ENCODE measurements at places on chromosomes 2 and 18. TPM values are rescaled to one million over a fixed set of nuclear protein-coding genes. Genes with fewer than 3 reads are reported as not detected.
A peak's percentile ranks its signal among the peaks of the same experiment; 100 is the strongest.

DNA sequence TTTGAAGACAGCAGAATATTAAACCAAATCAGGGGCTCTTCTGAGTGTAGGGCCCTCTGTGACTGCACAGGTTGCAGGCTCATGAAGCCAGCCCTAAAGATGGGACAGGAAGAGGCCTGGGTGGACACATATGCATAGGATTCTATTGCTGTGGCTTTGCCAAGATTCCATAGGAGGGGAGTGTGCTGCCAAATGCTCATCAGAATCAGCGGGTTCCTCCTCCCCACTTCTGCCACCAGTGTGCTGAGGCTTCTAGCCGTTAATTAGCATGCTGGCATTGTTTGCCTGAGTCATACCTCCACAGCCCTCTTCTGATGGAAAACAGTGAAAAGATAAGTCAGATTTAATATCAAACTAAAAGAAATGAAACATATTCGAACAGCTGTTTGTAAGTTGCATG lies 103.9 kb upstream of the TMEFF2 start:
- DNase-seq = no peak

DNA sequence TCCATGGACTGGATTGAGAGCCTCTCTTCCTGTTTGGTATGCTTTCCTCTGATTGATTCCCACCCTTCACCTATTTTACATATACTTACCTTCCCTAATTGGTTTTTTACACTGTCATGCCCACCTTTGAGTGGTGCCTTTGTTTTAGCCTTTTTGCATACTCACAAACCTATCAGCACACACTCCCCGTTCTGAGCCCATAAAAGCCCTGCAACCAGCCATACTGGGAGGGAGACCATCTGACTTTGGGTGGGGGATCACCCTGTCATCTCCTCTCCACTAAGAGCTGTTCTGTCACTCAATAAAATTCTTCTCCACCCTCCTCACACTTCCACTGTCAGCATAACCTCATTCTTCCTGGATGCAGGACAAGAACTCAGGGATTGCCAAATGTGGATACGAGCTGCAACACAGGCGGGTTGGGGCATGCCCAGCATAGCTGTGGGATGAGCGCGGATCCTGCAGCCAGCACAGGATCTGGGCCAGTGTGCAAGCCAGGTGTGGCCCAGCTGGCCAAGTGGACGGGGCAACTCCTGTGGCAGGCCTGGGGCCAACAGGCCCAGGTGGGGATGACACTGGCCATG lies 9.4 kb upstream of the MOB1A start:
- no peak for DNase-seq

GRCh38 chr18:31438402-31438801 lies 9.1 kb upstream of the DSG3 start:
- DNase-seq = no peak

DNA sequence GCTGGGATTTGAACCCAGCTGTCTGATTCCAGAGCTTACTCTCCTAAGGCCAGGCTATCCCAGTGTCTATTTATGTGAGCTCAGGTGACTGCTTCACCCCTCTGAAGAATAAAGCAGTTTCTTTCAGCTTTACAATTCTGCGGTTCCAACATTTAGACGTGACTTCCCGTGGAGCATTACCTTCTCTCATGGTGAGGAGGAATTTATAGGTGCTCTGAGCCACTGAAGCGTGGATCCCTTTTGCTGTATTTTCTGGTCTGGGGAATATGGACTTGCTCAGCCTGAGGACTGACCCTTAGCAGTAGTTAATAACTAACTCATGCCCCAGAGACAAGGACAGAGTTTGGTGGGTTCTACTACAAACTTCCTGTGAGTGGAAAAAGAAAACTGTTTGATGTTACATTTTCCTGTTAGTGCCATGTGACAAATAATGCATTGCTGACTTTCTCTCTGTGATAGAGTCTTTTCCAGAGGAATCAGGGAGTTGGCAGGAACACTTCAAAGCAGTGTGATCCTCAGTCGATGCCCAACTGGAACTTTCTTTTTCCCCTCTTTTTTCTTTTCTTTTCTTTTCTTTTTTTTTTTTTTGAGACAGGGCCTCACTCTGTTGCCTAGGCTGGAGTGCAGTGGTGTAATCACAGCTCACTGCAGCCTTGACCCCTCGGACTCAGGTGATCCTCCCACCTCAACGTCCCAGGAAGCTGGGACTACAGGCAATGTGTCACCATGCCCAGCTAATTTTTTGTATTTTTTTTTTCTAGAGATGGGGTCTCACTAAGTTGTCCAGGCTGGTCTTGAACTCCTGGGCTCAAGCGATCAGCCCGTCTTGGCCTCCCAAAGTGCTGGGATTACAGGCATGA lies 21.9 kb downstream of the CASP10 start:
- no peak for DNase-seq

DNA sequence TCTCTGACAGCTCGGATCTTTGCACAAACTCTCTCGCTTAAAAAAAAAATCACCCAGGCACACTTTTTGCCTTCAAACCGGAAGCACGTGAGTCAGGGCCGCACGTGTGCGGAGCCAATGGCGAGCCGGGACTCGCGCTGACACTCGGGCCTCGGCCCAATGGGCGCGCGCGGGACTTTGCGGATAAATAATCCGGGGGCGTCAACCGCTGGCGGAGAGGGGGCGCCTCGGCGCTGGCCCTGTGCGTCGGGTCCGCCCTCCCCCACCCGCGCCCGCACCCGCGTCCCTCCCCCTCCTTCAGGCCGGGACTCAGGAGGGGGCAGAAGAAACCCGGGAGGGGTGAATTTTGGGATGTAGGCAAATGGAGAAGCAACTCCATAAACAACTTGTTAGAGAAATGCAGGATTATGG lies 319 bp upstream of the EN1 start:
- no peak for DNase-seq

- DNase-seq = no peak
These were observed 523 bp upstream of the ALMS1 start for GRCh38 chr2:73385123-73385503.

GRCh38 chr2:37323781-37324535 lies 675 bp downstream of the PRKD3 start:
- DNase-seq = no peak

GRCh38 chr2:151819920-151820319 lies 8.3 kb downstream of the ARL5A start:
- no peak for DNase-seq

- DNase-seq = no peak
These were observed 28.2 kb upstream of the ATG16L1 start for GRCh38 chr2:233223059-233223894.

DNA sequence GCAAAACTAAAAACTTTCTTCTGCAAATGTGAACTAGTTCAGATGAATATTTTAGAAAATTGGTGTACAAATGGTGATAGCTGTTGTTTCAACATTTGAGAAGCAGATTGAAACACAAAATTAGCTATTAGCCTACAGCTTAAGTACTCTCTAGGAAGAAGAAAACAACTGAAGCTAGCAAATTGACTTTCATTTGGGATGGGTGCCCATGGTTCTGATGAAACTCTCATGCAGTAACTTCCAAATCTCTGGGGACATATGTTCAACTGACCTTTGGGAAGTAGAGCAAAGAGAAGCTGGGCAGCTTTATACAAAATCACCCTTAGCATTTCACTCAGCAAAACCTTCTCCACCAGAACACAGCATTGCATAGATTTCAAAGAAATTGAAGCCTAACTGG lies 119.0 kb downstream of the GALNT13 start:
- DNase-seq = no peak

DNA sequence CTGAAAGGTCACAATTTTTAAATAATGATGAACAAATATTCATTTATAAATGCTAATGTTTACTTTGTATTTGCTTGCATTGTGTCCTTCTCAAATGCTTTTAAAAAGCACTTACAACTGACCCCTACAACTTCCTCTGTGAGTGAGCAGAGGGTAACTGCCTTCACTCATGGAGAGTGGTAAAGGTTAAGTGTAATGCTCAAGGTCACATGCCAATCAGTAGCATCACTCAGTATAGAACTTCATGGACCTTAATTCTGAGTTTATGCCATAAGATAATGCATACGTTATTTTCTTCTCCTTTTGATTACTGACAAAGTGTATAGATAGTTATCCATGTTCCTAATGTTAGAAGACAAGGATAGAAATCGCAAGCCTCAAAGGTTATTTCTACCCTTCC lies 91.8 kb upstream of the SERTAD2 start:
- no peak for DNase-seq

DNA sequence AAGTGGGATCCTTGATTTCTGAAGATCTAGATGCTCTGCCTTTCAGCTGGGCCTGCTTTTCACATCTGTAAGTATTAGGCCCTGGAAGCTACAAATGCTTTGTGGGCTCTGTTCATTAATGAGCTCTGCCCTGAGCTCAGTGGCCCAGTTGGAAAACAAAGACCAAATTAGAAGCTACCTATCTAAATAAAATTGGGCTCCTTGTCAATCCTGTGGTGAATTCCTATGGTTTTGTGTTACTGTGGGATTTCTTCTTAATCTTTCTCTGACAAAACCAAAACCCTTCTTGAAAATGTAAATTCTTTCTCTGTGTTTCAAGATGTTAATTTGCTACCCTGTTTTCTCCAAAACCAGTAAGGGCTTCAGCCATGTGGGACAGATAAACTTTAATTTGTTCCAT lies 219.0 kb upstream of the HS6ST1 start:
- DNase-seq = no peak

- peak; percentile 100 for DNase-seq
These were observed at the start of gene AFG3L2 for GRCh38 chr18:12376754-12377555. Gene AFG3L2 (minus strand): TSS chr18:12377227. CDS start chr18:12377082, 145 bp downstream.

DNA sequence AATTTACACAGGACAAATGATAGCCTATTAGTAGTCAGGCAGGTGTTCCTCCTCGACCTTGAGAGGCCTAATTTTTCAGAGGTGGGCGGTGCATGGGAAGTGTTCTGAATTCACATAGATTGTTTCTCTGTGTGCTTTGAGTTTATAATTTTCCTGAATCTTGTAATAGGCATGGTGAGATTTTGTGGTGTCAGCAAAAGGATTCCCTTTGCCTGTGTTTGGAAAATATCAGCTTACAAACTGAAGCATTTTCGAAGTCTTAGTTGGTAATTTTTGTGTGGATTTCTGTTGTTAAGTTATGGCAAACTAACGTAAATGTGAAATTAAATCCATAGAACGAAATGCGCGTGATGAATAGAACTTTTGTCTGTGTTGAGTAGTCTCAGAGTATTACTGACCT lies 194.0 kb upstream of the RBMS1 start:
- DNase-seq = no peak

DNA sequence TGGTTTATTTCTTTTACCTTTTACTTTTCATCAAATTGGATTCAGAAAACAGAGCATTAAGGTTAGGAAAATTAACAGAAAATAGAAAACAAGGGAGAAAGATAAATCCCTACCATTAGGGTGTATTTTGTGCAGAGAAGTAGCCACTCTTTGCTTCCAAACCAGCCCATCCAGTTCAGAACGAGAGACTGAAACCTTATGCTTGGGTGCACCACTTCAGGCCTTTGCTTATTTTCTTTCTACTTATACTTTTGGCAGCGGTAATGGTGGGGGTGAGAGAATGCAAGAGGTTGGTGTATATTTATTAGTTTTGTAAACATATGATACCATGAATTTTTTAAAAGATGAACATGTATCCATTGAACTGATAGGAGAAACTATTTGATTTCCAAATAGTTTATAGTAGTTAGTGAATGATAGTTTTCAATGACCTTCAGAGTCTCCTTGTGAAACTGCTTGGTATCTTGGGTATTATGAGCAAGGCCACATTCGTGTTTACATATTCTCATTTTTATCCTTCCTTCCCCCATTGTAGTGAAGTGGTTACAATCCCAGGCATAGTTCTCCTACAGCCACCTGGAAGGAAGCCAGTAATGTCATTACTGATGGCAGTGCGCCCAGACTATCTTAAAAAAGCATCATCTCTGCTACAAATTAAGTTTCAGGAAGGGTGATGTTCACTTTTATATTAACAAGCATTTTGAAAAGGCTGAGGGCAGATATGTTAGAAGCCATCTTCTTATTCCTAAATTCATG lies 60.8 kb downstream of the MFSD6 start:
- no peak for DNase-seq

GRCh38 chr2:151334082-151334815 lies 23.1 kb upstream of the TNFAIP6 start:
- no peak for DNase-seq

- no peak for DNase-seq
These were observed 106.3 kb downstream of the C2orf74 start for GRCh38 chr2:61268249-61268648.

DNA sequence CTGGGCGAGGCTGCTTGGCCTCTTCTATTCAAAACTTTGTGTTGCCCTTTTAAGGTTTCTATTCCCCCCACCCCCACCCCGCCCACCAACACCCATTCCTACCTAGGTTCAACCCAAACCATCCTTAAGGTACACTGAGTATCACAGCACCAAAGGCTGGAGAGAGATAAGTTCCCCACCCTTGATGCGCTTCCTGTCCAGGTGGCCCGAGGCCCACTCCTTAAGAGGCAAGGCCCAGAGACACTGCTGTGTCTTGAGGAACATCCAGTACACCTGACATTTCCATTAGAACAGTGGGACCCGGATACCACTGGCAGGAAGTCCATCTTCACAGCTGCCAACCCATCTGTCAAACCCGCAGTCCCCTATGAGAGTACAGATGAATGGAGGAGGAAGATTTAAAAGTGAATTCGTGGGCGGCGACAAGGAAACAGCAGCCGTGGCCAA lies 277 bp upstream of the INPP1 start:
- DNase-seq = no peak

- no peak for DNase-seq
These were observed 389.8 kb downstream of the FIGN start for GRCh38 chr2:163345795-163346573.

DNA sequence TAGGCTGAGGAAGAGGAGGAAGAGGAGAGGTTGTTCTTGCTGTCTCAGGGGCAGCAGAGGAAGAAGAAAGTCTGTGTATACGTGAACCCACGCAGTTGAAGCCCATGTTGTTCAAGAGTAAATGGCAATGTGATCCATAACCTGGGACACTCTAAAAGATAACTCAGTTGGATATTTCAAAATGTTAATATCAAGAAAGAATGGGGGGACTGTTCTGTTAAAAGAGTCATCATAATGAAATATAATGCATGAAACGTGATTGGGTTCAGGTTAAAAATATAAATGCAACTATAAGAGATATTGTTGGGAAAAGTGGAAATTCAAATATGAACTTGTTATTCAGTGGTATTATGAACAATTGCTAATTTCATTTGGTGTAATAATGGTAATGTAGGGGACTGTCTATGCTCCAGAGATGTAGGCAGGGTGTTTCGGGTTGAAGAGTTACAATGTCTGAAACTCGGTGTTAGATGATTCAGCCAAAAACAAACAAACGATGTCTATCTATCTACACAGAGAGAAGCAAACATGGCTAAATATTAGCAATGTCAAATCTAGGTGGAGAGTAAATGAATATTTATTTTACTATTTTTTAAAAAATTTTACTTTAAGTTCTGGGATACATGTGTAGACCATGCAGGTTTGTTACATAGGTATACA lies 21.1 kb upstream of the POLE4 start:
- DNase-seq = no peak

Gene SLC5A7
- total RNA-seq = 1.7 TPM

Gene SLC35G4
- total RNA-seq = not detected

Gene TIGD1
- total RNA-seq = 1.2 TPM

Gene LRRC30
- total RNA-seq = not detected

Gene HK2
- total RNA-seq = 5.4 TPM

Gene NEURL3
- 2.5 TPM for total RNA-seq

Gene RND3
- 62.1 TPM for total RNA-seq

Gene C1D
- 21.9 TPM for total RNA-seq

Gene NYAP2
- 0.25 TPM for total RNA-seq

All from vagina (tissue), 2 donors.